Left ventricle myocardium inferior (tissue), 1 donor: ENCODE measurements at places on chromosomes 1 and 21.

DNA sequence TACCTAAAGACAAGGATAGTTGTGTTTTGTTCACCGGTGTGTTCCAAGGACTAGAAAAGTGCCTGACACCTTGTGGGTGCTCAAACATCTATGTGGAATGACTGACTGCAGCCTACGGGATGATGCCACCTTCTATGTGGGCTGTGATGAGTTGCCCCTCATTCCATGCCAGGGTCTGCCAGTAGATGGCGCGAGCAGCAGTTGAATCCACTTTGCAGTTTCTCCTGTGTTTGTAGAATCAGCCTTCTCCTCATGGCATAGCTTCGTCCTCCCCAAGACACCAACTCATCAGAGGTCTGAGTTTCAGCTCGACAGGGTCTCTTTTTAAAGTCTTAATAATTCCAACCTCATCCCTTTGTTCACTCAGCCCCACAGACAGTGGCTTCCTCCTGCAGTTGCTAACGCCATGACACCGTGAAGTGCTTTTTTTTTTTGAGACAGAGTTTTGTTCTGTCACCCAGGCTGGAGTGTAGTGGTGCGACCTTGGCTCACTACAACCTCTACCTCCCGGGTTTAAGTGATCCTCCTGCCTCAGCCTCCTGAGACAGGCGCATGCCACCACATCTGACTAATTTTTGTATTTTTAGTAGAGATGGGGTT lies 133.7 kb downstream of the CAPN8 start:
- DNase-seq: peak; percentile 24

GRCh38 chr1:2042830-2043773 lies 7.1 kb upstream of the PRKCZ start:
- DNase-seq: no peak

GRCh38 chr1:99627615-99628014 lies 18.3 kb upstream of the PALMD start:
- no peak for DNase-seq

DNA sequence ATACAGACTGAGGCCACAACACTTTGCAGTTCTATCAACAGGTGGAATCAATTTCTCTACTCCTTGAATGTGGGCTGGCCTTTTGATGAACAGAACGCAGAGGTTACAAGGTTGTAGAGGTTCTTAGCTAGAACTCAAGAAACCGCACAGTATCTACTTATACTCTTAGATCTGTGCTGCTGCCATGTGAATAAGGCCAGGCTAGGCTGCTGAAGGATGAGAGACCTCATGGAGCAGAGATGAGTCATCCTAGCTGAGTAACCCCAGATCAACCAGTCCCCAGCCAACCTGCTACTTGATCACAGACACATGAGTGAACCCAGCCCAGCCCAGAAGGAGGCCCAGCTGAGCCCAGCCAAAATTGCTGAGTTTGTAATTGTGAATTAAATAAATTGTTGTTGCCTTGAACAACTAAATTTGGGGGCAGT lies 35.3 kb upstream of the BCAR3 start:
- no peak for DNase-seq

DNA sequence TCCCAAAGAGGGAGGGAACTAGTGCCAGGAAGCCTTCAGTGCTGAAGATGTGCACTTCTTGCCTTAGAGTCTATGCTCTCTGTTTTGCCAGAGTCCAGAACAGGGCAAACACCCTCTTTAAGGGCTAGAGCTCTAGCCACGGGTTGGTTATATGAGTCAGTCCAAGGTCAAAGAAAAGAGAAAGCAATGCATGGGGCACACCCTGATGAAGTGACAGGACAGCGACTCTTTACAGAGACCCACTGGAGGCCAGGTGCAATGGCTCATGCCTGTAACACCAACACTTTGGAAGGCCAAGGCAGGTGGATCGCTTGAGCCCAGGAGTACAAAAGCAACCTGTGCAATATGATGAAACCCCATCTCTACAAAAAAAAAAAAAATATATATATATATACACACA lies 86.1 kb downstream of the TGFBR3 start:
- no peak for DNase-seq

GRCh38 chr1:199510314-199510713 lies 517.2 kb upstream of the NR5A2 start:
- DNase-seq: no peak

DNA sequence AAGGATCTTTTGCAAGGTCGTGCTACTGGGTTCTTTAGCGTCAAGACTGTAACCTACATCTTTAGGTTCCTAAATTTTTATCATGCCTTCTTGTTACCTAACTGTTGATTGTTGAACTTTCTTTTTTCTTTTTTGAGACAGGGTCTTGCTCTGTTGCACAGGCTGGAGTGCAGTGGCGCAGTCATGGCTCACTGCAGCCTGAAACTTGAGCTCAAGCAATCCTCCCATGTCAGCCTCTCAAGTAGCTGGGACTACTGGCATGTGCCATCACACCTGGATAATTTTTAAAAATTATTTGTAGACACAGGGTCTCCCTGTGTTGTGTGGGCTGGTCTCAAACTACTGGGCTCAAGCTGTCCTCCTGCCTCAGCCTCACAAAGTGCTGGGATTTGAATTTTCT lies 52.9 kb downstream of the NFIA start:
- no peak for DNase-seq

DNA sequence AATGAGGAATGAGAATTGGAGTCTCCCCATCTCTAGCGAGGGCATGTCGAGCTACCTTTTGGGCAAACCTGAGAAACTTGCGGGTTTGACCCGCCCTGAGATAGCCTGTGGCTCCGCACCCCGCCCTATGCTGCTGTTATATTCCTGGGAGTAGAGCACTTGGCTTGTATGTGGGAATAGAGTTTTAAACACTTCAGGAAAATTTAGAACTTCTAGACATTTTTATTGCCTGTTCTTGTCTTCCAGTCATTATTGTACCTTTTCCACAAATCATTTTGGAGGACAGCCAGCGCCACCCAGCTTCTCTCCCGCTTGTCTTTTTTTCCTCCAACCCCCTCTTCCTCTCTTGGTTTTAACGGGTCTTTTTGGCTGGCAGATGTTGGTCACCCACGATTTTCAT lies 738 bp downstream of the GNPAT start:
- DNase-seq: no peak

DNA sequence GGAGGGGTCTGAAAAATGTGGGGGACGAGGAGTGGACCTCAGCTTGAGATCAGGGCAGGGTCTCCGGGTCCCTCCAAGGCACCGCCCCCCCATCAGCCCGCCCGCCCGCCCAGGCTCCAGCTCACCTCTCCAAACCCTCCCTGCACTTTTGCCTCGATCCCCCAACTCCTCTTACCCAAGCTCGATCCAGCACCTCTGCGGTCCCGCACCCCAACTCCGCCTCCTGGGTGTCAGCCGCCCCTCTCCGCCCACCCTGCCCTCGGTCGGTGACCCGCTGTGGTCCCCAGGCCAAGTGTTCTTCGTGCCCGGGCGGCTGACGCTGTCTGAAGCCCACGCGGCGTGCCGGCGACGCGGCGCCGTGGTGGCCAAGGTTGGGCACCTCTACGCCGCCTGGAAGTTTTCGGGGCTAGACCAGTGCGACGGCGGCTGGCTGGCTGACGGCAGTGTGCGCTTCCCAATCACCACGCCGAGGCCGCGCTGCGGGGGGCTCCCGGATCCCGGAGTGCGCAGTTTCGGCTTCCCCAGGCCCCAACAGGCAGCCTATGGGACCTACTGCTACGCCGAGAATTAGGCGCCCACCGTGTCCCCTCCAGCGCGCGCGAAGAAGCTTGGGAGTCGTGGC lies 5.7 kb downstream of the HAPLN2 start:
- DNase-seq: no peak

DNA sequence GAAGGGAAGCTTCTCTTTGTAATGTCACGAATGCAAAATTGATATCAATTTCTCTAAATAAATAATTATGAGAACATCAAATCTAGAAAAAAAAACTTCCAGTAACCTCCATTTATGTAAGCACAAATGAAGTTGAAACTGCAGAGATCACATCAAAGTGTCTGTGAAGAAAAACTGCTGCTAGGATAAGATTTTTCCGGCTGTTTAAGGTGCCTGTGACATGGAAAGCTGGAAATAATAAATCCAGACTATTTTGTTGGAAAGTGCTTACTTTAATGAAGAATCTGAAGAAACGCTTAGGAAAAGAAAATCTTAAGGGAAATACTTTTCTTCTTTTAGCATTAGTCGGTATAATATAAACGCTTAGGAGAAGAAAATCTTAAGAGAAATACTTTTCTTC lies 57.0 kb downstream of the CHRM3 start:
- no peak for DNase-seq

DNA sequence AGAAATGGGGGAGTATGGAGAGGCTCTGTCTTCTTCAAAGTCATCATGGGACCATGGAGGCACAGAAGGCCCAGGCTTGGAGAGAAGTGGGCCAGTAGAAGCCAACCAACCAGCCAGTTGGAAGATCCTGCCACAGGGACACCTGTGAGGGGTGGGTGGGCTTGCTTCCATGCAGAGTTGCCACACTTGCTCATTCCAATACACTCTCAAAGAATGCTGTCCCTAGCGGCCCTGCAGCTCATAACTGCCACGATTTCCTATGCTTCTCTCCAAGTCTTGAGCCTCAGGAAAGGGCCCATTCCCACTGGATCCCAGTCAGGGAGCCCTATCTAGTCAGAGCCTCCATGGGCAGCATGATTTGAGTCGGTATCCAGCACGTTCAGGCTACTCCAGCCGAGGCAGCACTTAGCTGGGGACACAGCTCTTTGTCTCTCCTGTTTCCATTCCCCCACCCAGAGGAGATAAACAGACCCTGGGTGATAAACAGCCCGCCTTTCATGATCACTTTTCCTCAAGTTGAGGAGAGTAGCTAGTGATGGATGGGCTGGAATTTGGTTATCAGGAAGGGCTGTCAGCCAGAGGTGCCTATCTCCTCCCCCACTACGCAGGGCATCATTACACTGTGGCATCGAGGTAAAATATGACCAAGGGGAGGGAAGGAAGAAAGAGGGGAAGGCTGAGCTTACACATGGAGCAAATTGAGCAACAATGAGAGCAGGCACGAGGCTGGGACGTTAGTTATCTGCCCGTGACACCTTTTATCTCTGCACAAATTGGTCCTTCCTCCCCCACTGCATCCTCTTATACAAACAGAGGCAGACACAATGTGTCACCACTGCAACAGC lies 64.6 kb downstream of the ERI3 start:
- no peak for DNase-seq

GRCh38 chr21:15749082-15749860 lies 19.5 kb downstream of the USP25 start:
- no peak for DNase-seq

GRCh38 chr1:193606035-193606434 lies 419.6 kb upstream of the B3GALT2 start:
- no peak for DNase-seq

- no peak for DNase-seq
Measured at GRCh38 chr1:239308701-239309333, 77.6 kb upstream of the CHRM3 start.
